ENCODE measurements at places on chromosomes 13 and 19. TPM values are rescaled to one million over a fixed set of nuclear protein-coding genes. Genes with fewer than 3 reads are reported as not detected.

Gene CLDN10
- total RNA-seq, result not detected

DNA sequence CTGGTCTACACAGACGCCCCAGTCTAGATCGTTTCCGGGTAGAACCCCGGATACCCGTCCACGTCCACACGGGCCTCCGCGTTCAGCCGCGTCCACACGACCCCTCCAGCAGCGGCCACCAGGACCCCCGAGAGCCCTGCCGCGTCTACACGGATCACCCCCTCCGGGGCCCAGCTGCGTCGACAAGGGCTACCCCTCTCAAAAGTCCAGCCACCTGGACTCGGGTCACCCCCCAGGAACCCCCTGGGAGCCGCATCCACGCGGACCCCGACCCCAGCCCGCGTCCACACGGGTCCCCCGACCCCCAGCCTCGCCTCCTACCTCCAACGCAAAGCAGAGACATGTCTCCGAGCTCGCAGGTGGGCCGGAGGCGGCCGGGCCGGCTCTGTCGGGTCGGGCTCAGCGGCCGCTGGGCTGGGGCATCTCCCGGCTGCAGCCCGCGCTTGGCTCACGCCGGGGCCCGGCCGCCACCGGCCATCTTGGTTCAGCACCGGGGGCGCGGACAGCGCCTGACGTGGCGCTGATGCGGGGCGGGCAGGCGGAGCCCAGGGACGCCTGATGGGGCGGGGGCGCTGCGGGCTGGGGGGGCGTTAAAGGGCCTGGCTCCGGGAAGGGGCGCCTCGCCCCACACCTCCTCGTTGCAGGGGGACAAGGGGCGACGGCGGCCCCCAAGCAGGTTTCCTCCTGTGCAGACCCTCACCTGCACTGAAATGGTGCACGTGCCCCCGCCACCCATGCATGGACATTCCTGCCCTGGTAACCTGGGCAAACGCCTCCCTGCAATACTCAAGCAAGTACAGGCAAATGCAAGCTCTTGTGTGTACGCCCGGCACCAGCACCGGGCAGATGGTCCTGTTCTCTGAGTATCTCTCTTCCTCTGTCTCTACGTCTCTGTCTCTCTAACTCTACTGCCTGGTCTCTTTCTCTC, at the start of gene UNC13A:
Gene UNC13A (minus strand): TSS at position 498 of the 928 bp plus-strand sequence. CDS start 155 bp downstream, at position 343.
- peaks cover 2% of the 10 kb centered on the region for H3K36me3 ChIP-seq
- DNase-seq, result peak; percentile 49
- H3K4me3 ChIP-seq, result no peak within 1 kb of the TSS
- H3K27me3 ChIP-seq, result peaks cover 63% of the 10 kb centered on the region
- peaks cover 6% of the 10 kb centered on the region for H3K4me1 ChIP-seq

DNA sequence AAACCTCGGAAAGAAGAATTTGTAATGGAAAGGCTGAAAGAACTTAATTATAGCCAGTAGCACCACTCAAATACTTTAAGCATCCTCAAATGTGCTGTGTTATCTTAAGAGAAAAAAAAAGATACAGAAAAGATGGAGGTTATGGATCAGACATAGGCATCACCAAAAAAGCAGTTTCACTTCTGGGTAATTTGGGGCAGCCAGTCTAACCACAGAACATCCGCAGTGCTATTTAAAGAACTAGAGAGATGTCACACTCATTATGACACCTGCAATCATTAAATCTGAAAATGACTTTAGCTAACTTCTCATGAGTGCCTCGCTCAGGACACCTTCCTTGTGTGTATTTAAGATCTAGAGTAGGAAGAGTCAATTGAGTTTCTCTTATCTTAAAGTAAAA, 211.8 kb downstream of the RBM26 start:
- peak overlapping the region; percentile 64 for H3K27ac ChIP-seq
- peak; percentile 89 for DNase-seq
- no peak overlapping the region for H3K4me3 ChIP-seq
- H3K27me3 ChIP-seq, result peaks cover 8% of the 10 kb centered on the region
- peaks cover 22% of the 10 kb centered on the region for H3K36me3 ChIP-seq

GRCh38 chr19:5805462-5806132, 730 bp downstream of the NRTN start:
- peak; percentile 65 for DNase-seq
- no peaks in the 10 kb centered on the region for H3K36me3 ChIP-seq

- H3K27me3 ChIP-seq, result peaks cover 21% of the 10 kb centered on the region
- peak; percentile 21 for DNase-seq
- H3K4me1 ChIP-seq, result no peaks in the 10 kb centered on the region
- peaks cover 11% of the 10 kb centered on the region for H3K36me3 ChIP-seq
Measured at GRCh38 chr19:6187374-6187773, 51.9 kb downstream of the ACSBG2 start.

DNA sequence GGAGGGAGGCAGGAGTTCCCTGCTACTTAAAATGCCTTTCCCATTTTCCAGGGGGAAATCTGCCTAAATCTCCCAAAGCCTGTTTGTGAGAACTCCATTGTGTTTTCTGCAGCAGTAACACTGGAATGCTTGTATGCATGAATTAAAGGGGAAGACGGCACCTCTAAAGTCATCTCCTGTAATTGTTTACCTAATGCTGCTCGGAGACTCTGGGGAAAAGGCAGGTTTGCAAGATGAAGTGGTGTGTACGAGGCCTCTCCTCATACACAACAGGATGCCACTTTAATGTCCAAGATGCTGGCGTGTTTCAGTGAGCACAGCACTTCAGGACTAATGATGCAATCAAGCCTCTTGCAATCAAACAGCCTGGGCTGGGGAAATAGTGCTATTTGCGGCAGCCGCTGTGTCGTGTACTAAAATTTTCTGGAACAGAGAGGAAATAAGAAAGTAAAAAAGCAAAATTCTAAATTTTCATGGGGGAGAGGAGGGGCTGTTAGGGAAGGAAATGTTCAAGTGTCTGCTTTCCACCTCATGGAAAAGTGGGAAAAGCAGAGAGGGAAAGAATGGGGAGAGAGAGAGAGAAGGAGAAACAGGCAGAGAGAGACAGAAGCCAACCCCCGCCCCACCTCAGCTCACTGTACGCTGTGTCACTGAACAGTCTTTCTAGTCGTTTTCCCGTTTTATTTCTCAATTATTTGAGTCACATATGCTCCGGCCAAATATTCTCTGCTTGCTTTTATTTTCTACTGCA, 32.9 kb downstream of the TSHZ3 start:
- peaks cover 3% of the 10 kb centered on the region for H3K27me3 ChIP-seq
- DNase-seq, result no peak
- H3K4me3 ChIP-seq, result no peak overlapping the region
- no peak overlapping the region for H3K27ac ChIP-seq

- no peak for DNase-seq
- no peak overlapping the region for H3K27ac ChIP-seq
- H3K4me3 ChIP-seq, result peak overlapping the region; percentile 45
- no peaks in the 10 kb centered on the region for H3K27me3 ChIP-seq
Measured at GRCh38 chr19:56765137-56765536, 75.4 kb downstream of the PEG3 start.

GRCh38 chr13:42061943-42062342, 13.5 kb downstream of the DGKH start:
- H3K4me3 ChIP-seq, result no peak overlapping the region
- no peaks in the 10 kb centered on the region for H3K27me3 ChIP-seq
- peaks cover 4% of the 10 kb centered on the region for H3K4me1 ChIP-seq
- H3K36me3 ChIP-seq, result peaks cover 34% of the 10 kb centered on the region
- no peak for DNase-seq

DNA sequence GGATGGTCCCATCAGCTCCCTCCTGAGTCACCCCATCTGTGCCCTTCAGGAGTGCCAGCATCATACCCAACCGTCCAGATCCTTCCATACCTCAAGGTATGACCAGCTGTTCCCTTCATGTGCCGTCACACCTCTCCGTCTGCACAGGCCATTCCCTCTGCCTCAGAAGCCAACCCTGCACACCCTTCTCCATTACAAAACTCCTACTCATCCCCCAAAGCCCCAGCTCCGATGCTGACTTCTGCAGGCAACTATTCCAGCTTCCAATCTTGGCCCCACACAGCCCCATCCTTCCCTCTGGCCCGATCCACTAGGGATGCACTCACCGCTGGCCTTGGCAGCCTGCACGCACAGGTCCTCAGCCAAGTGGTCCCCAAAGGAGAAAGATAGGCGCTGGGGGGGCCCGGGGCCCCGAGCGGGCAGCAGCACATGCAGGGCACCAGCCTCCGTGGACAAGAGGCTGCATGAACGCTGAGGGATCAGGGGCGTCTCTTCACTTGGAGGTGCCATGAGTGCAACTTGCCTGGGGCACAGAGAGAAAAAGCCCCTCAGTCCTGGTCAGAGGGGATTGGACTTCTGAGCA, 3.8 kb downstream of the JAK3 start:
- H3K36me3 ChIP-seq, result peaks cover 47% of the 10 kb centered on the region
- DNase-seq, result no peak
- no peaks in the 10 kb centered on the region for H3K27me3 ChIP-seq
- no peak overlapping the region for H3K4me3 ChIP-seq
- peaks cover 44% of the 10 kb centered on the region for H3K4me1 ChIP-seq
- H3K27ac ChIP-seq, result peak overlapping the region; percentile 28

Gene IQCN
- 2.2 TPM for total RNA-seq

GRCh38 chr13:50244355-50244712, 229.1 kb downstream of the KCNRG start:
- peaks cover 62% of the 10 kb centered on the region for H3K27me3 ChIP-seq
- DNase-seq, result no peak
- H3K27ac ChIP-seq, result no peak overlapping the region
- H3K4me3 ChIP-seq, result no peak overlapping the region
- peaks cover 33% of the 10 kb centered on the region for H3K4me1 ChIP-seq

DNA sequence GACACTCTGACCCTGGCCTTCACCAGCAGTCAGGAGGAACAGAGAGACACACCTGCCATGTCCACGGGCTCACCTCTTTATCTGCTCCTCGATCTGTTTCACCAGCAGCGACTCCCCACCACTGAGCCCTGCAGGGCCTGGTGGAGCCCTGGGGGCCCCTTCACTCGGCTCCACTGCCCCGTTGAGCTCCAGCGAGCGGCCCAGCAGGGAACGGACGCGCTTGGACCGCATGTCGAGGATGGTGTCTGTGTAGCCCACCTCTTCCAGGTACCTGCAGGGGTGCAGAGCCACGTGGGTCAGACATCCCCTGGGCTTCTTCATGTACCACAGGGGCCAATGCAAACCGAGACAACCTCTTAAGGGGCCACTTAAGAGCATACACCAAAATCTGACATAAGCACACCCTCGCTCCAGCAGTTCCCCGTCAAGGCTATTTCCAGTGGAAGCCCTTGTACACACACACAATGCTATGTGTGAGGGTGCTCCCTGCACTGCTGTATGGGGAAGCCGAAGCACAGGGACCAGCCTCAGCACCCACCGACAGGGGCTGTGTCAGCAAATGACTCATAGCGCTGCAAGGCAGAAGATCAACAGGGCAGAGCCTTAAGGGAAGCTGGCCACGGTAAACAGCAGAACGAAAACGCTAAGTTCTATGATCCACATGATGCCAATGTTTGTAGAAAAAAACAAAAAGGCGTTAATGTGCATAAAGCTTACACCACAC, 12.7 kb upstream of the FKRP start:
- peaks cover 21% of the 10 kb centered on the region for H3K36me3 ChIP-seq
- H3K4me1 ChIP-seq, result peaks cover 24% of the 10 kb centered on the region
- no peak for DNase-seq

DNA sequence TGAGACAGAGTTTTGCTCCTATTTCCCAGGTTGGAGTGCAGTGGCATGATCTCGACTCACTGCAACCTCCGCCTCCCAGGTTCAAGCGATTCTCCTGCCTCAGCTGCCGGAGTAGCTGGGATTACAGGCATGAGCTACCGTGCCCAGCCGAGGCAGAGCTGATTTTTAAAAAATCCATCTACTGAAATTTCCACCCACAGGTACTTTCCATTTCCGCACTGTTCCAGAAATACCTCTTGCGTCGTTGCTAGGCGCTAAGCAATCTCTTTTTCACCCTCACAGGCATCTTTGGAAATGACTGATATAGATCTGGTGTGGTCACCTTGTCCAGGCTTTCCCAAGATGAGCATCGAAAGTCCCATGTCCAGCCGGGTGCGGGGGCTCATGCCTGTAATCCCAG, 9.4 kb downstream of the TMEM38A start:
- no peak overlapping the region for H3K4me3 ChIP-seq
- DNase-seq, result no peak
- no peaks in the 10 kb centered on the region for H3K4me1 ChIP-seq

- H3K36me3 ChIP-seq, result peaks cover 2% of the 10 kb centered on the region
- no peak overlapping the region for H3K27ac ChIP-seq
- H3K27me3 ChIP-seq, result peaks cover 40% of the 10 kb centered on the region
Measured at GRCh38 chr19:53912653-53913052, 3.6 kb downstream of the CACNG7 start.

DNA sequence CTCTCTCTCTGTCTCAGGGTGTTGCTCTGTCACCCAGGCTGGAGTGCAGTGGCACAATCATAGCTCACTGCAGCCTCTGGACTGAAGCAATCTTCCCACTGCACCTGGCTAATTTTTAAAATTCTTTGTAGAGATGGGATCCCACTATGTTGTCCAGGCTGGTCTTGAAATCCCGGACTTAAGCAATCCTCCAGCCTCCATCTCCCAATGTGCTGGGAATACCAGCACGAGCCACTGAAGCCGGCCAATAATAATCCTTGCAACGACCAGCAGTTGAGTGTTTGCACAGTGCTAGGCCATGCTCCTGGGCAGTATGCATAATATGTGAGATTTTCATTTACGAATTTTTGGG, 640 bp upstream of the EPOR start:
- DNase-seq, result no peak
- no peak overlapping the region for H3K4me3 ChIP-seq
- peaks cover 23% of the 10 kb centered on the region for H3K4me1 ChIP-seq
- no peak overlapping the region for H3K27ac ChIP-seq
- H3K27me3 ChIP-seq, result peaks cover 19% of the 10 kb centered on the region

DNA sequence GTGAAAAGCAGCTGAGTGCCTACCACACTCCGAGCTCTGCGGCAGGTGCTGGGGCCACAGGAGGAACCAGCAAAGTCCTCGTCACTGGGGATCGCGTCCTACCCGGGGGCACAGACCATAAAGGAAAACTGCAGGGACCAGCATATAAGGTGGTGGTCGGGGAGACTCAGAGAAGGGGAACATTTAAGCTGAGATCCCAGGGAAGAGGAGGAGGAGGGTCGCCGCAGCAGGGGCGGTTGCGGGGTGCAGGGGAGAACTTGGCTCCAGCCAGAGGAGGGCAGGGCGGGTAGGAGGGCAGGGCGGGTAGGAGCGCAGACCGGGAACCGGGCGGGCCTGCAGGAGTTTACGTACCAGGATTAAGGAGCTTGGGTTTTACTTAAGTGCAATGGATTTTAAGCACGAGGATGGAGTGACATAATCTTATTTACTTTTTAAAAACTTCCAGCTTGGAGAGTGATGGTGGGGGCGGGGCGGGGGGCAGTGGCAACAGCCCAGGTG, 956 bp upstream of the KLK4 start:
- DNase-seq, result no peak
- no peak overlapping the region for H3K4me3 ChIP-seq
- H3K27ac ChIP-seq, result no peak overlapping the region
- H3K4me1 ChIP-seq, result peaks cover 1% of the 10 kb centered on the region
- peaks cover 38% of the 10 kb centered on the region for H3K27me3 ChIP-seq
- no peaks in the 10 kb centered on the region for H3K36me3 ChIP-seq

- H3K27ac ChIP-seq, result no peak overlapping the region
- peaks cover 4% of the 10 kb centered on the region for H3K36me3 ChIP-seq
- H3K4me3 ChIP-seq, result no peak overlapping the region
- H3K4me1 ChIP-seq, result no peaks in the 10 kb centered on the region
Measured at GRCh38 chr13:21948769-21949474, 278.0 kb downstream of the FGF9 start.

GRCh38 chr13:85654227-85654626, 145.0 kb downstream of the SLITRK6 start:
- DNase-seq, result no peak
- H3K4me1 ChIP-seq, result no peaks in the 10 kb centered on the region
- no peak overlapping the region for H3K4me3 ChIP-seq
- no peak overlapping the region for H3K27ac ChIP-seq

Data from activated CD8-positive, alpha-beta memory T cell treated with anti-CD3 and anti-CD28 coated beads, Interleukin-2, amount 10 ng/mL, durations not matched to agents 7 days and 5 days (primary cell).